ENCODE measurements at places on chromosomes 16 and 17.

DNA sequence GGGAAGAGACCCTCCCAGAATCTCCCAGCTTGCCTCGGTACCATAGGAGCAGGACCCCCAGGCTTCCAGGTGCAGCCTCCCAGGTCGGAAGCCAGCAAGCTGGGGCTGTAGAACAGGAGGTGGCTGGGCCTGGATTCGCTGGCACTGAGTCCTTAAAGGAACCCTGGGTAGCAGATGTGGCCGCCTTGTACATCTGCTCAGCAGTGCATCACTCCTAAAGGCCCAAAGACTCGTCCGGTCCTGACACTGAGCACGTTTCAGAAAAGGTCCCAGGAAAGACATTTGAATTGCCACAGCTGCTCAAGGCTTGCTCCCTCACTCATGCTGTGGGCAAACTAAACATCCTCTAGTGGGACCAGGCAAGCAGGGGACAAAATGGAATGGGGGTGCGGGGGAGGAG, 172.8 kb downstream of the RAB11FIP4 start:
- no peak for DNase-seq

- DNase-seq, result no peak
Measured at GRCh38 chr17:79836972-79837887, 2.0 kb downstream of the CBX4 start.

DNA sequence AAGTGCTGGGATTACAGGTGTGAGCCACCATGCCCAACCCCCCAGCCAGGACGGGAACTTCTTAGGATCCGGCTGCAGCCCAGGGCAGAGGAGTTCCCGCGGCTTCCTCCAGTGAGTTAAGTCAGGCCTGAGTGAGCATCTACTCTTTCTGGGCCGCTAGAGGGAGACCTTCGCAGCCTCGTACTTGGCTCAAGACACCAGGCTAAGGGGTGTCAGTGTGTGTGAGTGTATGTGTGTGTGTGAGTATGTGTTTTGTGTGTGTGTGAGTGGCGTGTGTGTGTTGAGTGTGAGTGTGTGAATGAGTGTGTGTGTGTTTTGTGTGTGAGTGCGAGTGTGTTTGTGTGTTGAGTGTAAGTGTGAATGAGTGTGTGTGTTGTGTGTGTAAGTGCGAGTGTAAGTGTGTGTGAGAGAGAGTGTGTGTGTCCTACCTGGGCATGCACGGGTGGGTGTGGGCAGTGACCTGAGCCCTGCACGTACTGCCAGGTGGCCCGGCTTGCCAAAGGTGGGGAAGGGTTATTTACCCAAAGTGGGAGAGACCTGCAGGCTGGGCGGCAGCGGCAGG, 58.5 kb downstream of the TMEM235 start:
- DNase-seq, result peak; percentile 75

DNA sequence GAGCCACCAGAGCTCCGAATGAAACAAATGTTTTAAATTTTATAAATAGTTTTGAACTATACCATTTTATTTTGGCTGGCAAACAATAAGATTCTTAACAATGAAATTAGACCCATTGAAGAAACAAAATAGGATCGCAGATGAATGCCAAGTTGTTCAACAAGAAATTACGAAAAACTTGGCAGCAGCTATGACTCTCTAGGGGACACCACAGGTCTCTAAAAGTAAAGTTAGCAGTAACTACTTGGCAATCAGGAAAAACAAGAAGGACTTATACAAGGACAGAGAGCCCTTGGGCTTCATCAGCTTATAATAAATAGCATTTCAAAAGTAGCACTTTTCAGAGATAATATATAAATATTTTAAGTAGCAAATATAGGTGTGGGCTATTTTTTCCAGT, 603.8 kb upstream of the PSMD7 start:
- no peak for DNase-seq

- peak; percentile 67 for DNase-seq
Measured at GRCh38 chr16:28873543-28874201, 4.6 kb upstream of the ATP2A1 start.

DNA sequence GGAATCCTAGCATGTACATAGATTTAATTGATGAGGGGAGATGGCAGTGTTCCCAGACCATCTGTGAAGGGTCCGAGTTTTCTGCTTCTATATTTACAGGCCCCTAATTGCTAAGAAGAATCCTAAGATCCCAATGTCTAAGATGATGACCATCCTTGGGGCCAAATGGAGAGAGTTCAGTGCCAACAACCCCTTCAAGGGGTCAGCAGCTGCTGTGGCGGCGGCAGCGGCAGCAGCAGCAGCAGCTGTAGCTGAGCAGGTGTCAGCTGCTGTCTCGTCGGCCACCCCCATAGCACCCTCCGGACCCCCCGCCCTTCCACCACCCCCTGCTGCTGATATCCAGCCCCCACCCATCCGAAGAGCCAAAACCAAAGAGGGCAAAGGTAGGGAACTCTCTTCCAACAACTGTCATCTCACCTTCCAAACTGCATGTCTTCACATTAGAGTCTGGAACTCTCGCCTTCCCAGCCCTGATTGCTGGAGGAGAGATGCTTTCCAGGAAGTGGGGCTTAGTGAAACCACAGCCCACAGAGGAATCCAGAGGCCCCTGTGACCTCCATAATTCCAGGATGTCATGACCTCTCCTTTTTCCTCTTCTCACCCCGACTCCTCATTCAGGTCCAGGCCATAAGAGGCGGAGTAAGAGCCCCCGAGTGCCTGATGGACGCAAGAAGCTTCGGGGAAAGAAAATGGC, 4.7 kb downstream of the CHD3 start:
- no peak for DNase-seq

DNA sequence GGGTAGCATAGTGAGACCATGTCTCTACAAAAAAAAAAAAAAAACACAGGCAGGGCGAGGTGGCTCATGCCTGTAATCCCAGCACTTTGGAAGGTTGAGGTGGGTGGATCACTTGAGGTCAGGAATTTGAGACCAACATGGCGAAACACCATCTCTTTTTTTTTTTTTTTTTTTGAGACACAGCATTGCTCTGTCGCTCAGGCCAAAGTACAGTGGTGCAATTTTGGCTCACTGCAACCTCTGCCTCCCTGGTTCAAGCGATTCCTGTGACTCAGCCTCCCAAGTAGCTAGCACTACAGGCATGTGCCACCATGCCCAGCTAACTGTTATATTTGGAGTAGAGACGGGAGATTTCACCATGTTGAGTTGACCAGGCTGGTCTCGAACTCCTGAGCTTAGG, 5.1 kb downstream of the RAMP2 start:
- no peak for DNase-seq

- DNase-seq, result no peak
Measured at GRCh38 chr16:55861288-55861687, 13.9 kb downstream of the CES5A start.

GRCh38 chr17:79617304-79617703, 6.5 kb upstream of the RBFOX3 start:
- no peak for DNase-seq

- DNase-seq, result no peak
Measured at GRCh38 chr17:30212750-30213149, 22.7 kb downstream of the SLC6A4 start.

DNA sequence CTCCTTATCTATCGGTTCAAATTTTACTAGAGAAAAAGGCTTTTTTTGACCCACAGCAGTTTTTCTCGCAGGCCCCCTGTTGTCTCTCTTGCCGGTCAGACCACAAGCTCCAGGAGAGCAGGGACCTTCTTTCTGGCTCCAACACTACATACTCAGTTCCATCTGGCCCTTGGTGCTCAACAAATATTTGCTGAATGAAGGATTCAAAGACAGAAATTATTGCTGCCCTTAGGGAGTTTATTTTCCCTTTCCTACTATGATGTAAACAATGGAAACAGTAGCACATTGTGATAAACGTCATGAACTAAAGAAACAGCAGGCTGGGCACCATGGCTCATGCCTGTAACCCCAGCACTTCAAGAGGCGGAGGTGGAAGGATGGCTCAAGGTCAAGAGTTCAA, 59.0 kb upstream of the ATP2A3 start:
- no peak for DNase-seq

DNA sequence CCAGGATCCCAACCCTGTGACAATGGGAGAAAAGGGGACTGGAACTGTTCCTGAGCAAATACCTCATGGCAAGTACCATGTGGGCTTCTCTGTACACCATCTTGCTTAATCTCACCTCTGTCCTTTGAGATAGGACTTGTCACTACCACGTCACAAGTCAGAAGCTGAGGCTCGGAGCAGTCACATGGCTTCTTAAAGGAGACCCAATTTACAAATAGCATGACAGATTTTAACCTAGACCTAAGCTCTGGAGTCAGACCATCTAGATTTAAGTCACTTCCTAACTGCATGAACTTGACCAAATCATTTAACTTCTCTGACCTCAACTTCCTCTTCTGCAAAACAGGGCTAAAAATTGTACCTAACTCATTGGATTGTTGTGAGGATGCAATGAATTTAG, 36.0 kb upstream of the CCL1 start:
- DNase-seq, result no peak

DNA sequence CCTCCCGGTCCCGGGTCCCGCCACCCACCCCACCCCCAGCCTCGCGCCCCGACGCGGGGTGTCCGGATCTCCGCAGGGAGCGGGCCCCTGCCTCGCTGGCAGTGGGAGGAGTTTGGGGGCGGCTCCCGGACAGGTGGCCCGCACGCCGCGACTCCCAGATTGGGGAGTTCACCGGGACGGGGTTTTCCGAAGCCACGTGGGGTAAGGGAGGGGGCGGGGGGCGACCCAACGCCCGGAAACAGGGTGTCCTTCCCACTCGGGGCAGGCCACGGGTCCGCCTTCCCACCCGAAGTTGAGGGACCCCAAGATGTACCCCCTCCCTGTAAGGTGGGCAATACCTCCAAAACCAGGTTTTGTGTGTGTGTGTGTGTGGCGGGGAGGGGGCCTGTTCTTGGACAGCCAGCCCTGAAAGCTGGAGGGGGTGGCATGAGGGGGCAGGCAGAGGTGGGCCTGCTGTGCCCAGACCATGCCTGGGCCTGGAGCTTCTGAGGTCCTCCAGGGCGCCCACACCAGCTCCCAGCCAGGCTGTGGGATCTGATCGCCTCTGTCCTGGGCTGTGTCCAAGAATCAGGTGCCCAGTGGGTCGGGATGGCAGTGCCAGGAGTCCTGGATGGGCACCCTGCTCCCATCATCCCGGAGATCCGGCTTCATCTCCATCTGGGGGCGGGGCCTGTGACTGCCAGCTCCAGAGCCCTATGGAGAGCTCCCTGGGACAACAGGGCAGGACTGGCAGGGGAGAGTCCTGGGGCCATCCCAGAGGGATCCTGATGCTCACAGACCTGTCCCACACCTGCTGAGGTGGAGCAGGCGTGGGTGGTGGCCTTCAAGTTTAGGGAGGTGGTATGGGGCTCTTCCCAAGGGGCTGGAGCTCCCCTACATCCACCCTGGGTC, 767 bp downstream of the SYNGR2 start:
- peak; percentile 74 for DNase-seq

- no peak for DNase-seq
Measured at GRCh38 chr16:84449156-84450140, 55.0 kb downstream of the MEAK7 start.

GRCh38 chr17:39920218-39921210, 2.1 kb upstream of the GSDMB start:
- DNase-seq, result peak; percentile 72

DNA sequence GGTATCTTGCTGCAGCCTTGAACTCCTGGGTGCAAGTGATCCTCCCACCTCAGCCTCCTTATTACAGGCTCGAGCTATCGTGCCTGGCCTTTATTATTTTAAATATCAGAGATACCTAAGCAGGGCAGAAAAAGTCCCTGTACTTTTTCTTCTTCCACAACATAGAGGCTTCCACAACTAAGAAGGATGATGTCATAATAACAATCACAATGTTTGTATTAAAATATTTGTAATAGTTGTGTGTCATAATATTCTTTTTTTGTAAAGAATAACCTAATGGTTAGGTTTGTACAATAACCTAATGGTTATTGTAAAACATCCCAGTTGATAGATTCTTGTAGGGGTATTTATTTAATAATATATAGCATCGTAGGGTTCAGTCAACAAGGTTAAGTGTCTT, 26.7 kb upstream of the DUSP14 start:
- DNase-seq, result no peak

- no peak for DNase-seq
Measured at GRCh38 chr16:53849994-53850393, 146.0 kb downstream of the FTO start.

- no peak for DNase-seq
Measured at GRCh38 chr16:25192096-25192495, 24.7 kb upstream of the AQP8 start.

DNA sequence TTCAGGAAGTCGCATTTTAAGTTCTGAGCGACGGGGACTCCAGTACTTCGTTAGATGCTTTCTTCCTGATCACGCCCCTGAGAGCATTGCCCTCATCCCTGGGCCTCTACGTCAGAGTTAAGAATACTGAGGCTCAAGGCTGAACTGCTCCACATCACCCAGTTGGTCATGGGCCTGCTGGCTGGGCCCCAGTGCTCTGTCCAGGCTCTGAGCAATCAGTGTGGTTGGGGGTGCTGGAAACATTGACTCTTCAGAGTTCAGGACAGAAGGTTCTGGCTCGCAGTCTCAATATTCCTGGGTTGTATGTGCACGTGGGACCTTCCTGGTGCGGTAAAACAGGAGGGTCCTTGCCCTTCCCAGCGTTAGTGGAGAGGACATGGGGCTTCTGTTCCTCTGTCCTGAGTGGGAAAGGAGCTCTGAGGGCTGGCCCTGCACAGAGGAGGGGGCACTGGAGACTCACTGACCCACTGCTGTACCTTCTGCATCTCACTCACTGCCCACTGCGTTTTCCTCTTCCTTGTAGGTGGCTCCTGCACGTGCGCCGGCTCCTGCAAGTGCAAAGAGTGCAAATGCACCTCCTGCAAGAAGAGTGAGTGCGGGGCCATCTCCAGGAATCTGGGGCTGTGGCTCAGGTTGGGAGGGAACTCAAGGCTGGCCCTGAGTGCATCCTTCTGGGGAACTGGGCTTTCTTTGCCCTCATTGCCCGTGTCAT, 518 bp downstream of the MT1E start:
- DNase-seq, result no peak

DNA sequence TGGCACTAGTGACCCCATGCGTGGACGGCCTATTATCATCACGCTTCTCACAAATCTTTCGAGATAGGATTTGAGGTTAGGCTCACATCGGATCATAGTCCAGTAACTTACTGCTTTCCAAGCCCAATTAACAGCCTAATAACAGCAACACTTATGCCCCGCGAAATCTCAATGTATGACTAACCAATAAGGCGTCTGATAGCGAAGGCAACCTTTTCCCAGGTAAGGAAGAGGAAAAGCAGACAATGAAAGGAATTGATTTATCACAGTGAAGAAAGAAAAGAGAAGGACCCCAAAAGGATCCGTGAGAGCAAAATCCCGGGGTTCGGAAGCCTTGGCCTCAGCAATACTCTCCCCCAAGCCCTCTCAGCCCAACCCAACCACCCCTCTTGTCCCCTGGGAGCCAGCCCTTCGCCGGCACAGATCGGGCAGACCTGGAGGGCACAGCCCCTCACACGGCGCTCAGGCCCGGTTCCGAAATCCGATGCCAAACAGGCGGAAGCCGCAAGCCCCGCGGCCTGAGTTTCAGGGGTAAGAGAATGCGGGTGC, 534 bp downstream of the GPATCH8 start:
- DNase-seq, result no peak
